Naive thymus-derived CD8-positive, alpha-beta T cell (primary cell): ENCODE measurements at places on chromosomes 2 and 18. TPM values are rescaled to one million over a fixed set of nuclear protein-coding genes. Genes with fewer than 3 reads are reported as not detected.

DSC3 gene
- total RNA-seq: not detected

FLACC1 gene
- 5.9 TPM for total RNA-seq

FSIP2 gene
- total RNA-seq: 0.36 TPM

C2orf80 gene
- not detected for total RNA-seq

OR6B2 gene
- not detected for total RNA-seq

OXER1 gene
- total RNA-seq: 0.22 TPM

TMEM247 gene
- not detected for total RNA-seq

RBM44 gene
- total RNA-seq: 0.91 TPM
